ENCODE measurements at places on chromosomes 5 and 9.
A peak's percentile ranks its signal among the peaks of the same experiment; 100 is the strongest.

- no peak for DNase-seq
Observed at GRCh38 chr9:122318284-122318683, 52.5 kb upstream of the PTGS1 start.

DNA sequence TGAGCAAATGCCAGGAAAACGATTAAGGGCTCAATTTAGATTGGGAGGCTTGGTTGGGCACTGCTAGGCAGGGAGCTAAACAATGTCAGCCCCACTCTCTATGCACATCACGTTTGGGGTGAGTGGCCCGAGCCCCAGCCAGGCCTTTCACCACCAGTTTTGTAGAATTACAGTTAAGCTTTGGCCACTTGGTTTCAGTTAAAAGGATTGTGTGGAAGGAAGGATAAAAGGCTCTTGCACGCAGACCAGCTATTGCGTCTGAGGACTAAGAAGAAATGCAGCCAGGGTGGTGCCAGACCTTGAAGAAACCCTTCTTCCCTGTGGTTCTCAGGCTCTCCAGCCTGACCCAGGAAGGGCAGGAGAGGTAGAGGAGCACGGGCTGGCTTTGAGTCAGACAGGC, 125.3 kb upstream of the SLC44A1 start:
- no peak for DNase-seq

DNA sequence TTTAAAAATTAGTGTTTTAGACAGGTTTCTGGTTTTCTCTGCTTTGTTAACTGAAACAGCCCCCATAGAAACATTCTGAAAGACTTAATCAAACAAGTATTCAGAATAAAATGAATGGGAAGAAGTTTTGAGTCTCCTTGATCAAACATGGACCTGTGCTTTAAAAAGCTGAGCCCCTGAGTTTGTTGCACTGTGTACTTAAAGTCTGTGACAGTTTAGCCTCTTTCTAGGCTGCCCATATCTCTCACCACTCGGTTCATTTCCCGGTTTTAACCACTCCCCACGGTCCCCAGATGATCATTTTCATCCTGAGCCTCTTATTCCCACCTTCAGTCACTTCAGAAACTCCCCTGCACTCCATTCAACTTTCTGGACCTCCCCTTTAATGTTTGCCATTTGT, 215.9 kb upstream of the DMRT1 start:
- DNase-seq, result no peak

DNA sequence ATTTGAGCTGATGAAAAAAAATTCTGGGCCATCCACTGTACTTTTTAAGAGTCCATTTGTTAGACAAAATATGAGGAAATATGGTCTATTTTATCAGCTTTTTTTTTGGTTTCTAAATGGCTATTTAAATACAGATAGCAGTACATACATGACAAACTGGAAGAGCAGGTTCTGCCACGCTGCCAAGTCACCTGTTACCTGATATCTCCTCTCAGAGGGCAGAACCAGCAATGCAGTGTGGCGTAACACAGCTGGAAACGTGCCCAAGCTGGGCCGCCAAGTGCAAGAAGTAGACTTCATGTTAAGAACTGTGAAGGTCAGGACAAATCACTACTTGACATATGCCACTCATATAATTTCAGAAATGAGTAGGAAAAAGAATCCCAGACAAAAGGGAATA, 8.1 kb downstream of the MCIDAS start:
- DNase-seq, result peak; percentile 72

DNA sequence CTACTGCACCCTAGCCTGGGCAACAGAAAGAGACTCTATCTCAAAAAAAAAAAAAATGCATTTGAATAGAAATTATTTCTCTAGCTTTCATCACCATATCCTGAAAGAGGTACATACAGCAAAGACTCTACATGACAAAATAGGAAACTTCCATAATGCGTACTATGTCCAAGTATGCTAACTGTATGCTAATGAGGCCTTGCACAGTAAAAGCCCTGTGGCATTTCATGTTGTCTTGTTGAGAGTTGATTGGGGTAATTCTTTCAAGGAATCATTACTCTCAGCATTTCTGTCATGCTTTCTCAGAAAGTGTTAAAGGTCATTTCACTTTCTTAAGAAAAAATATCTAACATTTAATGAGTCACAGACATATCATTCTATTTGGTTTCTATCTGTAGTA, 393.4 kb downstream of the CTNND2 start:
- DNase-seq, result no peak

- DNase-seq, result no peak
Observed at GRCh38 chr5:73232266-73233041, 59.5 kb downstream of the TMEM174 start.

GRCh38 chr5:145847499-145848497, 12.7 kb upstream of the PRELID2 start:
- DNase-seq, result no peak

DNA sequence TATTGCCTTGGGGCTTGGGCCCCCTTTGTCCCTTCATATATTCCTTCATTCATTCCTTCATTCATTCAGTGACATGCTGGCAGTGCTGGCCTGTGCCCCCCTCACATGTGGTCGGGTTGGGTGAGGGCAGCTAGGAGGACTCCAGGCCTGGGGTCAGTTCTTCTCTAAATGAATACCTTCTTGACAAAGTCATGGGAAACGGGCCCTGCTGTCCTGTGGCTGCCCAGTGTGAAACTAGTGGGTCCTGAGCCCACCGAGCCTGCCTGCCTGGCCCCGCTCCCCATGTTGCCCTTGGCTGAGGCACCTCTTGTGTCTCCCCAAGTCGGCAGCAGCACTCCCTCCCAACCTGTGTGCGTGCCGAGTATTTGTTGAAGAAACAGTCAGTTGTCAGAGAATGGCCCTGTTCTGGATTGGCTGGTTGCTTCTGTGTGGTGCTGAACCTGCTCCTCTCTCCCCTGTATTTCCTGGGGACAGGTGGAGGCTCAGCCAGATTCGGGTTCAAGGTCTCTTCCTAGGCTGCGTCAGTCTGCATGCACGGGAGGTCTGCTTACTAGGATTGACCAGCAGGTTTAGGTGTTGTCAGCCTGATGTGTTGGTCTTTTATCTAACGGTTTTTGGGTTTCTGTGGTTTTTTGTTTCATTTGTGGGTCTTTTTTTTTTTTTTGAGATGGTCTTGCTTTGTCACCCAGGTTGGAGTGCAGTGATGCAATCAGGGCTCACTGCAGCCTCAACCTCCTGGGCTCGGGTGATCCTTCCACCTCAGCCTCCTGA, 3.0 kb upstream of the CEL start:
- DNase-seq, result no peak

DNA sequence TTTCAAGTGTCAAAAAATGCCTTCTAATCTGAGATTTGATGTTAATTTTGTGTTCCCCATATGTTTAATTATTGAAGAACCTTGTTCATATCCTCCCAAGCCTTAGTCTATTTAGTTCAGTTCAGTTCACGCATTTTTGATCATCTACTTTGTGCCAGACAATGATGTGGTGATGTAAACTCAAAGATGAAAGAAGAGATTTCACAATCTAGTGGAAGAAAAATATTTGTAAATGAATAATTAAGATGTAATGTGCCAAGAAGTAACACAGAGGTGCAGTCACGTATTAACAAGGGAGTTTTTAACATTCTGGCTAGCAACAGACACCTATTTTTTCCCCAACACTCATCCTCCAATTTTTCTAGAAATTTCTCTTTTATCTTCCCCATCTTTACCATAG, 22.1 kb upstream of the KIF2A start:
- no peak for DNase-seq

DNA sequence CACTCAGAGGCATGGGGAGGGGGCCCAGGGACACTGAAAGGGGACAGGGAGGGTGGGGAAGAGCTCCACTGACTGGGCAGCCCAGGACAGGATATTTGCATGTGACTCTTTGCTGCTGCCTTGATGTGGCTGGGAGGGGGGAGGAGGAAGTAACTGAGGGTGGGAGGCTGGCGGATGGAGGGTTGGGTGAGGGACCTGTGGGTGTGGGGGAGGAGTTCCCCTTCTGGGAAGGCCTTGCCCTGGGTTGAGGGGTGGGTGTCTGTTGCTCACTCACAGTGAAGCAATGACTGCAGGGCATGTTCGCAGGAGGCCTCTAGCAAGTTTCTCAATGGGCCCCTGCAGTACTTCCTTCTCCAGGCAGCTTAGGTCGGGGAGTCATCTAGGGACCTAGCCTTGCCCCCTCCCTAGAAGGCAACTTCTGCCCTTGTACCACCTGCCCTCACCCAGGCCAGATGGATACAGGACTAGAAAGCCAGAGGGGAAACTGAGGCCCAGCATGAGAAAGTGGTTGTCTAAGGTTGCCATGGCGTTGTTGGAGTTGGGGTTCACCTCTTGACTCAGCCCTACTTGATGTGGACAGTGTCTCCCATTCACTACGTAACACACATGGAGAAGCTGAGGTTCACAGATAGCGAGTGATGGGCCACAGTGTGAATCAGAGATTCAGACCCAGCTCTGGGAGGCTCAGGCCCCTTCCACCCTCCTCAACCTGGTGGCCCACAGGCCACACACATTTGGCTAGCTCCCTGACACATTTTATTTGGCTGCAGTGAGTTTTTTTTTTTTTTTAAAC, 3.0 kb downstream of the GRK6 start:
- no peak for DNase-seq

DNA sequence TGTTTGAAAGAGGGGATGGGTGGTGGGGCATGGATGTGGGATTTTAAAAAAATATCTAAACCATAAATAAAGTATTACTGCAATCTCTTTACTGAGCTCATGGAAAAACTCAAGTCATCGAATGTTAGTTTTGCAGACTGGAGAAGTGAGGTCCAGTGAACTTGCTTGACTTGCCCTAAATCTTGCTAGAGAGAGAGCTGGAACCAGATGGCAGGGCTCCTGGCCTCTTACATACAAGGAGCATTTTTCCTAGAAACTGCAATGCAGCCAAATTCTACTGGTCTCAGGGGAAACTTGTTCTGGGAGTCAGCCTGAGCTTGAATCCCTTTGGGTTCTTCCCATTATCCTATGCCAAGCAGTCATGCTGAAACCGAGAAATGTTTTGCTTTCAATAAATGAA, 2.9 kb upstream of the TGFBI start:
- no peak for DNase-seq

DNA sequence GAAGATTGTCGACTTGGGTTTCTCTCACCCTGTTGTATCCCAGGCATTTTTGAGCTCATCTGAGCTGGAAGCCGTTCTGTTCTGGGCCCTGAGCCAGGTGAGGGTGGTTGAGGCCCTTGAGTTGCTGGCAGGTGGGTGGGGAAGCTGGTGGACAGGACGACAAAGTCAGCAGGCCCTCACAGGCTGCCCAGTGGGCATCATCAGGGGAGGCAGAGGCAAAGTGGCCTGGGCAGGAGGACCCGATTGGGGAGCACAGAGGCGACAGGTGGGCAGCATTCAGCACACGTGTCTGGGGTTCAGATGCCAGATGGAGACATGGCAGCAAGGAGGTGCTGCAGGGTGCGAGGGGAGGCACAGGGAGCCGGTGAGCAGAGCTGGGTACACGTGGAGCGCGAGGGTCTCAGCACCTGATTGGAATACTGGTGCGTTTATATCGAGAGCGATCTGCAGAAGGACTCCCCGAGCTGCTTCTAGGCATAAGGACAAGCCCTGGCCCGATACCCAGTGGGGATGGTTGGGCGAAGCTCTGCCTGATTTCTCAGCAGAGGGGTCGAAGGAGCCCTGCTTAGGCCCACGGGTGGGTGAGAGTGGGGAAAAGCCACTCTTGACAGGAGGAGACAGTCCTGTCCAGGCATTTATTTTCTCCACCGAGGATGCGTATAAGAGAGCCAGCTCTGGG, 49.0 kb upstream of the SUSD3 start:
- no peak for DNase-seq

DNA sequence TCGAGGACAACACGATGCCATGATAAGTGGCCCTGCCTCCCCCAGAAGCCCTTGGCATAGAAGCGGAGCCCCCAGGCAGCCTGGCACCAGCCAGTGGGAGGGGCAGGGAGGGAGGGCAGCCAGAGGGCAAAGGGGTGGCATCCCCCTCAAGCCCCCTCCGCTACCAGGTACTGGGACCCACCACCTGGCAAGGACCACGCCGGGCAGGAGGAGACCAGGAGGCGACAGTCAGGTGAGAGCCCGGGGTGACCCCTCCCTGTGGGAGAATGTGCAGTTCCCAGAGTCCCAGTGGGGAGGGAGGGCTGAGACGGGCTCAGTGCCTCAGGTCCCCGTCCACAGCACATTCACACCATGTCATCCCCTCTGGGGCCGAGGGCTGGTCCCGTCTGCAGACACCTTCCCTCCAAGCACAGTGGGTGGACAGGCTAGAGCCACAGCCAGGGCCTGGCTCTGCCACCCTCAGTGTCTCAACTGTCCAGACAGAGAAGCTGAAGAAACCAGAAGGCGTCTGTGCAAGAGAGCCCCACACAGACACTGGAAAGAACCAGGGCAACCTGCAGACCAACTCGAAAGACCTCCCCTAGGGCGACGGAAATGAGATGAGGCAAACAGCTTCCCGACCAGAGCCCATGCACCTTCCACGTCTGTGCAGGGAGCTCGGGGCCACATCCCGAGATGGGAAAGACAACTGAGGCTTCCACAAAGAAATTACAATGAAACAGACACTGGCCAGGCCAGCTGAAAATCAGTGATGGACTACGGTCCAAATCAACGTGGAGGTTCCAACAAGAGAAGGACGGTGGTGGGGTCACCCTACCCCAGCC, 11.1 kb downstream of the BRD3 start:
- no peak for DNase-seq

DNA sequence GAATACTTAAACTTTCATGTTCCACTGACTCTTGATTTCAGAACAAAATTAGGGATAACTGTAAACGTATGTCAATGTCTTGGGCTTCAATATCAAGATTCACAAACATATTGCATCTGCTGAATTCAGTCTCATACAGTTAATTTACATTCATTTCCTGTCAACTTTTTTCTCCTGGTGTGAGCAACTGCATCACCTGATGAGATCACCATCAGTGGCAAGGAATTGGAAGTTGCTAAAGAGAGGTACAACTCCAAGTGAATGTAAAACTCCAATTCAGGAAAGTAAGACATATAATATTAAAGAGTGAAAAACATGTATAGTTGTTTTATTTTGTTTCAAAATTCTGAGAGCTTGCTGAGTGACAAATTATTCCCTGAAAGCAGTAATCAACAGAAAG, 1336.2 kb upstream of the C9orf72 start:
- DNase-seq, result no peak

DNA sequence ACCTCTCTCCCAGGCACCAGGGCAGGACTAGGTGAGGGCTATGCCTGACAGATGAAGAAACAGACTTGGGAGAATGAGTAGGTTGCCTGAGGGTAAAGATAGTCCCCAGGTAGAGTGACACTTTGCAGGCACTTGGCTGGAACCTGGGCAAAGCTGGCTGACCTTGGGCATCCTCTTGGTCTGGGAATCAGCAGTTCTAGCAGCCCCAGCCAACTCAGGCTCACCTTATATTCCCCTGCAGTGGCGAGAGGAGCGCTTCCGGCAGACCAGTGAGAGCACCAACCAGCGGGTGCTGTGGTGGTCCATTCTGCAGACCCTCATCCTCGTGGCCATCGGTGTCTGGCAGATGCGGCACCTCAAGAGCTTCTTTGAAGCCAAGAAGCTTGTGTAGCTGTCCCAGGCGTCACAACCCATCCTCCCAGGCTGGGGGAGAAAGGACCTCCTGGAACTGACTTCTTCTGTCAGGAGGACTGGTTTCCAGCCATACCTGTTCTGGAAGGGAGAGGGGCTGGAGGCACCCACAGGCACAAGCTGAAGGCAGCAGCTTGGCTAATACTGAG, 3.1 kb downstream of the TMED9 start:
- no peak for DNase-seq

Data from NCI-H510A (cell line).